CD4-positive, alpha-beta T cell treated with Interleukin-10 for 1 hour (primary cell): ENCODE measurements at places on chromosomes 2 and 18.

DNA sequence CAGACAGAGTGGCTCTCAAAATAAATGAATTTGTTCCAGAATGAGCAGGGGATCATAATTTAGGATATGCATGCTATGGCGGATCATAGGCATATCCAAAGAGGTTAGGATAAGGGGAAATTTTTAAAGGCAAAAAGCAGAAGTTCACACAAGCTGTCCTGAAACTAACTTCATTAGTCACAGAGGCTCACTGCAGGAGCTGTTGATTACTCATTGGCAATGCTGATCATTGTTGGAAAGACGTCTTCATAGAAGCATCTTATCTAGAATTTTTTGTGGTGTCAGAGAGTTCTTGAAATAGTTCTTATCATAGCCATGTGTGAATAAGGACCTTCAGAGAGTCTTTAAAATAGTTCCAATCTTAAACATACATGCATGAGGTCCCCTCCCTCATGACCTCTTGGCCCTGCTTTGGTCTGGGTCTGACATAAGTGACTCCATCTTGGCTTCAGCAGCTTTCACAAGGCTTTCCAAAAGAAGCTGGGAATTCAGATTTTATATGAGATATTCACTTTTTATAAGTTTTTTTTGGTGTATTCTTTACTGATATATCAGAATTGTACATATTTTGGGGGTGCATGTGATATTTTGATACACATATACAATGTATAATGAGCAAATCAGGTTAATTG is 7.5 kb upstream of the CCDC195 start:
- DNase-seq, result no peak

DNA sequence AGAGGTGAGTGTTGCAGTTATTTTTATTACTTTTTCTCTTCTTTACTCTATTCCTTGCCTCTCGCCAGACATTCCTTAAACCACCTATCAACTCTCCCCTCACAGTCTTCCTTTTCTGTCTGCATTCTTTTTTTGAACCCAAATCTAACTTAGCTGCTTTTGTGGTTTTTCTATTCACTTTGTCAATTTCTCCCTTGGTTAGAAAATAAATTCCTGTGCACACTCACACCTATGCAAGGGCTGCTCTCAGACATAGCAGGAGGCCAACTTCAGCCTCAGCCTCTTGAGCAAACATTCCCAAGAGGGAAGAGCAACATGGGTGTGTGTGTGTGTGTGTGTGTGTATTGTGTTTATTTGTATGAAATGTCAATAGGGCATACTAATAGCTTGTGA is 808.6 kb downstream of the RNF144A start:
- DNase-seq, result no peak

- DNase-seq, result peak; percentile 25
These were observed 81.9 kb upstream of the ZNF397 start for GRCh38 chr18:35158728-35159450.

DNA sequence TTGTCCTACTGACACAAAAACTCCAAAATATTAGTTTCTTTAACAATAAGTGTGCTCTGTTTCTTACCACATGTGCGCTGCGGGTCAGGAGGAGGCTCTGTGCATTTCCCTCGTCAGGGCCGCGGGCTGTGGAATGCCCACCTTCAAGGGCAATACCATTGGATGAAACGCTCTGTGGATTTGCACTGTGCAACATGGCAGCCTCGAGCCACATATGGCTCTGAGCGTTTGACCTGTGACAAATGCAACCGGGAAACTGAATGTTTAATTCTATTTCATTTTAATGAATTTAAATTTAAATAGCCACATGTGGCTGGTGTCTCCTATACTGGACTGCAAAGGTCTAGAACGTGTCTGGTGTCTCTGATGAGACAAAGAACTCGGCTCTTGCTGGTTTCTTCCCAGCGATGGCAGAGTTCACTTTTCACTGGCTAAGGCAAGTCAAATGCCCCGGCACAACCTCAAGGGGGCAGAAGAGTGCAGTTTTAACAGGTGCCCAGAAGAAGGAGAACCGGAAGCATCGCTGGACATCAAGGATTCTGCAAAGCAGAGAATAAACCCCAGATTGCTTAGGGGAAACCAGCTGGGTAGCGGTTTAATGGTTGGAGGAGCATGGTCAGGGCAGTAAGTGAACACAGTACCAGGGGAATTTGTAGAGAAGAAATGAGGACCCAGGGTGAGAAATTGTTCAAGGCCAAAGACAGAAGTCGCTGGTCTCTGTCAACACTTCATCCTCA is 37.0 kb upstream of the TMEM18 start:
- peak; percentile 7 for DNase-seq

DNA sequence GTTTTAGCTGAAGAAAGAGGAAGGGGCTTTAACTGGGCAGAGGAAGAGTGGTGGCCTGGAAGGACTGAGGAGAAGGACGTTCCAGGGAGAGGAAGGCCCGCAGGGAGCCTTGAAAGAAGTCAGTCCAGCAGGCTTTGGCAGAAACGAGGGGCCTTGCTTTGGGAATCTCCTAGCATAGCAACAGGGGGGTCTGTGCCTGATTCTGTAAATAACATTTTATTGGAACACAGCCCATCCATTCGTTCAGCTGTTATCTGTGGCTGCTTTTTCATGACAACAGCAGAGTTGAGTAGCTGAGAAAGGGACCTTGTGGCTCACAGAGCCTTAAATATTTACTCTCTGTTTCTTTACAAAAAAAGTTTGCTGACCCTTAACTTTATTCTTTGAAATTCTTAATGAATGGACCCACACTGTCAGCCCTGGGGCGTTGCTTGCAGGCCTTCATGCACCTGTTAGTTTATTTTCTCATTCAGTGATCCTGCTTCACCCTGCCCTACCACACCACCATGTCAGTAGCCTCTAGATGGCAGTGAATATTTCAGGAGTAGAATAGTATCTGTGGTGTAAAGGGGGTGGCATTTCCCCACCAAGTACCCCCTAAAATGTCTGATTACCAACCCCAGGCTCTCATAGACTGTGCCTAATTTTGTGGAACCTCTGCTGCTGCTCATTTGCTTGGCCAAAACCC is 61.0 kb downstream of the MGAT5 start:
- DNase-seq, result no peak

DNA sequence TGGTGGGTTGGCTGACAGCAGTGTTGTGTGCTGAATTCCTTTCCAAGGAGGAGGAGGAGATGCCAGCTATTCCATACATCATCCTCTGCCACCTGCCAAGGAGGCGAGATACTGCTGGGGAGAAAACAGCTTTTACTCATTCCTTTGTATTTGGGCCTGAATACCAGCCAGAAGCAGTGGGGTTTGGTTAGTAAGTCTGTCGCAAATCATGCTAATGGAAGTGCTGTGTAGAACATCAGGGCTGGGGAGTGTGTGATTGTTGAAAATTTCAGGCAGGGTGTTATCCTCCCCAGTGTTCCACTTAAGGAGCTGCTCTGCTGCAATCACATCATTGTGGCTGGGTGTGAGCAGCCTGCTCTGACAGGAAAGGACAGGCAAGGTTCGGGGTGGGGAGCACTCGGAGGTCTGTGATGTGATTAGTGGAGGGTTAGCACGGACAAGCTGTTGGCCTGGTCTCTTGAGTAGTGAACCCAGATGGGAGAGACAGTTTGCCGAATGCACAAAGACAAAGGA is 128.2 kb upstream of the DLX2 start:
- DNase-seq, result no peak

- no peak for DNase-seq
These were observed 563 bp upstream of the POLE4 start for GRCh38 chr2:74957886-74958273.

DNA sequence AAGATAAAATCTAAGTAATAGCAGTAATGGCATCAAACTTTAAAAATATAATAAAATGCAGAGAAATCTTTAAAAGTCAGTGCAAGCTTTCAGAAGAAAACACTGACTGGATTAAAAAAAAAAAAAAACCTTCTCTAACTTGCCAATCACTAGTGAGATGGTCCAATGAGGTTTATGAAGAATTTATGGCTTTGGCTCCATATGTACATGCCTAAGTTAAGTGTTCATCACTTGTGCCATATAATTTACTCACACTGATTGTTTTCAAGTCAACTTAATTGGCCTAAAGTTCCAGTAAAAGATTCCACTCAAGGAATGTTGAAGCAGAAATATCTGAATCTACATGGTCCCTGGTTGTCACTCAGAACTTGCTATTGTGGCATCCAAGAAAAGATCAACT is 40.7 kb upstream of the RAB27B start:
- no peak for DNase-seq

DNA sequence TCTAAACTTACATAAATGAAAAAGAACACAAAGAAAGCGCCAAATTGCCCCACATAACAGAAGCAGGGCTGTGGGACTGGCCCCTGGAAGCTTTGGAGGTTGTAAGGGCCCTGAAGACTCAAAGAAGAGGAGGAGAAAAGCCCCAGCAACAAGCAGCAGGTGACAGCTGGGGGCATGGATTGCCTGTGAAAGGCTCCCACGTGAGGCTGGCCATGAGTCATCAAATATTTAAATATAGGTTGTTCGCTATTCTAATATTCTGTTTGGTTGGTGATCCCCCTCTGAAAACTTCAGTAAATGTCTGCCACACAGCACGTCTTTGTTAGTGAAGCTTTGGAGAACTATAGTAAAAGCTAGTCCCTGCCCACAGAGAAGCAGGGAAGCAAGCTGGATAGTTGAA is 132.4 kb downstream of the MREG start:
- DNase-seq, result no peak

DNA sequence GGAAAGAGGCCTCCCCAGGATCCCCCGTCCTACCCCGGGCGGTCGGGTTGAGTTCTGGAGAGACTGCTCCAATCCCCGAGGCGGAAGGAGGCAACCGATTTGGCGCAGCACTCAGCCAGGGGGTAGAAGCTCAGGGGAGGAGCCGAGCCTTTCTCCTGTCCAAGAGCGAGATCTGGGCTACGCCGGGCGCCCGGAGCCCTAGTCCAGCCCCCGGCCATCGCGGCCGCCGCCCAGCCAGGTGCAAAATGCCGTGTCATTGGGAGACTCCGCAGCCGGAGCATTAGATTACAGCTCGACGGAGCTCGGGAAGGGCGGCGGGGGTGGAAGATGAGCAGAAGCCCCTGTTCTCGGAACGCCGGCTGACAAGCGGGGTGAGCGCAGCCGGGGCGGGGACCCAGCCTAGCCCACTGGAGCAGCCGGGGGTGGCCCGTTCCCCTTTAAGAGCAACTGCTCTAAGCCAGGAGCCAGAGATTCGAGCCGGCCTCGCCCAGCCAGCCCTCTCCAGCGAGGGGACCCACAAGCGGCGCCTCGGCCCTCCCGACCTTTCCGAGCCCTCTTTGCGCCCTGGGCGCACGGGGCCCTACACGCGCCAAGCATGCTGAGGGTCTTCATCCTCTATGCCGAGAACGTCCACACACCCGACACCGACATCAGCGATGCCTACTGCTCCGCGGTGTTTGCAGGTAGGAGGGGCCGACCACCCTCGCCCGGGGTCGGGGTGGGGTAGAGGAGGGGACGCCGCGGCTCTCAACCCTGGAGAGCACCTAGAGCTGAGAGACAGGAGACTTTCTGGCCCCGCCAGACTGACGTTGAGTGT is at the start of gene DYSF:
Gene DYSF, plus strand, starts transcription at position 158 of the 817 bp plus-strand sequence.
- no peak for DNase-seq

- no peak for DNase-seq
These were observed 64.9 kb downstream of the CDH2 start for GRCh38 chr18:28112056-28112470.

GRCh38 chr2:85137156-85137555 is 4.0 kb downstream of the TCF7L1 start:
- no peak for DNase-seq

- DNase-seq, result no peak
These were observed 82.4 kb downstream of the BCL2 start for GRCh38 chr18:63236921-63237846.
